ENCODE measurements at places on chromosomes 2 and 18.
A peak's percentile ranks its signal among the peaks of the same experiment; 100 is the strongest.

GRCh38 chr2:172108587-172108930, 5.9 kb upstream of the DLX2 start:
- no peak for DNase-seq

GRCh38 chr2:15311201-15311907, 249.8 kb downstream of the NBAS start:
- no peak for DNase-seq

GRCh38 chr2:168002021-168002553, 245.3 kb downstream of the STK39 start:
- peak; percentile 55 for DNase-seq

- no peak for DNase-seq
Measured at GRCh38 chr2:233368756-233369155, 14.5 kb downstream of the DGKD start.

- no peak for DNase-seq
Measured at GRCh38 chr2:130875935-130876334, 39.2 kb downstream of the ARHGEF4 start.
